ENCODE measurements at places on chromosomes 3 and 15.

GRCh38 chr15:54789376-54789775 lies 407.4 kb downstream of the RSL24D1 start:
- no peak for DNase-seq

GRCh38 chr3:156120528-156121251 lies at the start of gene KCNAB1:
KCNAB1 (plus strand) TSS chr3:156120578.
- no peak for DNase-seq

GRCh38 chr3:128621234-128621633 lies 29.4 kb downstream of the RPN1 start:
- no peak for DNase-seq

DNA sequence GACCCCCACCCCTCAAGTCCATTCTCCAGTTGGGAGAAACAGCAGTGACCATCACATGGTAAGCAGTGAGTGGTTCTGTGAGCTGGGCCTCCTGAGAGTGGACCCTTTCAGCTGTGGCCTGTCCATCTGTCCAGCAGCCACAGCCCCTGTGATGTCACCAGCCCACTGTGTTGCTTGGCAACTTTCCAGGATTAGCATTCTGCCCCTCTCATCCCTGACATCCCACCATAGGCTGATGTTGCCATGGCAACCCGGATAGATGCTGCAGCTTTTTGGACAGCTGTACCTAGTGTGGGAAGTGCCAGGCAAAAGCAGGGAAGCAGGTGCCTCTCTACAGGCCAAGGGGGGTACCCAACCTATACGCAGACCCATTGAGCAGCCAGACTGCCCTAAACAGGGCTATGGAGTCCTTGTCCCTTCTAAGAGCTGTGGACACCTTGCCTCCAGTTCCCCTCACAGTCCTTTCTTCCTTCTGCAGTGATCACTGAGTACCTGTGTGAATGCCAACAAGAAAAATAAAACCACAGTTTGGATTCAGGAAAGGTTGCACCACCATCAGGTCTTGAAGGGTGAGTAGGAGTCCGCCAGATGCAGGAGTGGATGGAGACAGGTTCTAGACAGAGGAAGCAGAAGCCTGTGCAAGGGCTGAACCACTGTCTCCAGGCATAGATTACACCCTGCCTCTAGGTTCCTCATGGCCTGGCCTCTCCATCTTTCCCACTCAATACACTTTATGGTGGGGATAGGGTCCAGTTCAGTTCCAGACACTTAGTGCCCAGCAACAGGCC lies at the start of gene DNAH1:
Gene DNAH1 (plus strand): TSS at position 343 of the 788 bp plus-strand sequence. CDS start 6,124 bp downstream, outside the sequence.
- no peak for DNase-seq

DNA sequence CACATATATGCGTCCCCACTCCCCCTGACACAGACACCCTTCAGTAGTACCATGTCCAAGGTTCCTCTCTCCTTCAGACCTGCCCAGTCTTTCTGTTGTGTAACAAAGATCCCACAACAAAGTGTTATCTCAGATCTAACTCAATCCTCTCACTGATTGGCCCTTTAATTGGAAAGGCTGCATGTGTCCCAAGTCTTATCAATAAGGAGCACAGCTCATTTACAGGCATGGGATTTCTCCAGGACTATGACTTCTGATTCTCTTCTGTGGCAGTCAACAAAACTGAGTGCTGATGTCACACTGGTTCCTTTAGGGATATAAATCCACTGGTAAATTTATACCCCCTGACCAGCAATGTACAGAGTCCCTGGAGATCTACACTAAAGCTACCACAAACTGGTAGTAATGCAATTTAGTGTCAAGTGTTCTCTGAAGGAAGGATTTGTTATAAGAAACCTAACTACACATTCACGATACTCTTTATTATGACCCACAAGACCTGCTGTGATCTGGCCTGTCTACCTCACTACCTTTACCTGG lies 28.1 kb downstream of the CLK3 start:
- DNase-seq: no peak

GRCh38 chr3:84820906-84821305 lies 137.9 kb upstream of the CADM2 start:
- DNase-seq: no peak

GRCh38 chr15:42108806-42109205 lies 14.4 kb upstream of the PLA2G4D start:
- no peak for DNase-seq

GRCh38 chr15:69066007-69066995 lies 51.8 kb downstream of the NOX5 start:
- DNase-seq: no peak

DNA sequence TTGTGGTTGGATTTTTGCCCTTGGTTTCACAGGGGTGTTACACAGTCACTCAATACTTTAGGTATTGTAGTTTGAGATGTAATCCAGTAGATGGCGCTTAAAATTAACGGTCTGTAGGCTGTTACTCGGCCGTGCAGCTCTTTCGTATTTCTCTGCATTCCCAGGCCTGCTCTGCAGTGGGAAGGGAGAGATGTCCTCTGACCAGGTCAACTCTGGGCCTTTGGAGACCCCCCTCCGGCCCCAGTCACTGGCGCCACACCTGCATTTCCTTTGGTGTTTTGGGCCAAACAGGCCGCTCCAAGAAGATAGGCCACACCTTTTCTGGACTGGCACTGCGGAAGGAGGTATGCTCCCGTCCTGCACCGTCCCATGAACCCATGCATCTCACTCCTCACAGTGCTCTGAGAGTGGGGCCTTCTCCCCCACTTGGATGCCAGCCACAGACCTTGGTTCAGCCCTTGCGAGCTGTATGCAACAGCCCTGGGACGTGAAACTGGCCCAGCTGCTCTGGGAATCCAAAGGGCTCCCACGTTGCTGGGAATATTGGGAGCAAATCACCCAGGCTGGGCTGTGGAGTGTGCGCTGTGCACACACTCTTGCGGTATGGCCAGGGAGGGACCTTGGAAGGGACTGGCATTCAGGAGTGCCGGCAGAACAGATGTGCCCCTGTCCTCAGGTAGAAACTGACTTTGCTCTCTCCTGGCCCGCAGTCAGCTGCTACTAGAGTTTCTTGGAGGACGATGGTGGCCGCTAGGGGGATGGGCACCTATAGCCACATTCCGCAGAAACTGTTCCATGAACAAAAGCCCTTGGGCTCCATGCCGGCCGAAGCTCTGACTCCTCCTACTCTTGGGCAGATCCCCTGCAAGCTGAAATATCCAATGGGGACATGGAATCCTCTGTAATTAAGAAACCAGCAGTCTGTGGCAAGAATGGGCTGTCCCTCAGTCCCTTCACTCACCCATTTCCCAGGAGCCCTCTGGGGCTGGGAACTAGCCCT lies 410.5 kb upstream of the CADM2 start:
- no peak for DNase-seq

GRCh38 chr3:13414040-13414729 lies 5.9 kb downstream of the NUP210 start:
- DNase-seq: peak; percentile 54

DNA sequence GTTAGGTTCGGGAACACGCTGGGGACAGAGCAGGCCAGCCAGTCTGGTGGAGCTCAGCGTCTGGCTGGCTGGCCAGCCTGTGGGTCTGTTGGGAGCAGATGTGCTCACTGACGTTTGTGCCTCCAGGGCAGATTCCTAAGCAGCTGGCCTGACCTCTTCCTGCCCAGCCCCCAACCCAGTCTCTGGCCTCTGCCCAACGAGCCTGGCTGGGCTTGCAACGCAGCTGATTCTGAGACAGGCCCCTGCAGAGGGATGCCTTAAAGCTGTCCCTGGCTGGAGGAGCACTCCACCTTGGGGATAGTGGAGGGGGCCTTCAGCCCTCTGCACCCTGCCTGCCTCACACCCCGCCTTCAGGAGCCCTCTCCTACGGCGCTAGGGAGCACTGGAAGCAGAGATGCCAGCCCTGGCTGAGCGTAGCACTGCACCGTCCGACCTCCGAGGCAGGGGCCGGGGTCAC lies 46.0 kb downstream of the KLF13 start:
- DNase-seq: no peak

DNA sequence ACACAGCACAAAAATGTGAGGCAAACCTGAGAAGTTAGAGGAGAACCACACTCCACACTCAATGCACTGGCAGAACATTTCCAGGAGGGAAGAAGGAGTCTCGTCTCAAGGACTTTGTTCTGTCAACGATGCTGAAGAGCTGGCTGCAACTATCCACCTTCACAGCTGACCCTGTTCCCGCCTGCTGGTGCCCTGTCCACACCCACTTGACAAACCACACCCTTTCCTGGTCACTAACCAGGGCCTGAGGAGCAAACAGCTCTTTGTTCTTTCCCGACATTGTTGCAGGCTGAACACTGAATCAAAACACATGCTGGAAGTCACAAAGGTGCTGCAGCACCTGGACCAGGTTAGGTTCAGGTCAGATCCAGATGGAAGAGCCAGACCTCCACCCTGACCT lies 92.6 kb upstream of the ARRDC4 start:
- no peak for DNase-seq

DNA sequence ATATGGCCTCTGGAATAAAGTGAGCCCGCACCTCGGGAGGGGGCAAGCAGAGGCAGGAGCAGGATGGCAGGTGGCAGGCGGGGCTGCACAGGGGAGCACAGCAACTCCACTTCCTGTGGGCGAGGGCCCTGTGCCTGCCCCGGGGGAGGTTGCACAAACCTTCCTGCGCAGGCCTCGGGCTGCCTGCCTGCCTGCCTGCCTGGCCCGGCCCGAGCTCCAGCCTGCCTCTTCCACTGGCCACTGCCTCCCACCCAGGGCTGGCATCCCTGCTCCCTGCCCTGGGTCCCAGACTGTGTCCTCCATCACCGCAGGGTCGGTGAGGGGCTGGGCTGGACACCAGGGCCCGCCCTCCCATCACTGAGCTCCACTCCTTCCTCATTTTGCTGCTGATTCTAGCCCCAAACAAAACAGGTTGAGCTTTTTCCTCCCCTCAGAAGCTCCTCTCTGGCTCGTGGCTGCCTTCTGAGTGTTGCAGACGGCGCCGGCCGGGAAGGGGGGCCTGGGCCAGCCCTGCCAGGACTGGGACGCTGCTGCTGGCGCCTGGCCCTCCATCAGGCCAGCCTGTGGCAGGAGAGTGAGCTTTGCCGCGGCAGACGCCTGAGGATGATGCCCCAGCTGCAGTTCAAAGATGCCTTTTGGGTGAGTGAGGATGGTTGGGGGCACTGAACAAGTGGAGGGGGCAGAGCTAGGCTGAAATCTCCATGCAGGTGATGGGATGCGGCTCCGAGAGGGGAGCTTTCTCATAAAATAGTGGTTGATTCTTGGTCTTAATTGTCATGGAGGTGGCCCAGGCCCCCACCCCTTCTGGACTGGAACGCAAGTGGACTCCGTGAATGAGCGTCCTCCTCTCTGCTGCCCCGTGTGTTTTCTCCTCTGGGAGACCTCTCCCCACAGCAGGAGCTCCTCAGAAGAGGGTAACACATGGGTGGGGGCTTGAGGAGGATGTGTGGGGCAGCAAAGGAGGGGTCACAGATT lies at the start of gene PSTPIP1:
Gene PSTPIP1 (plus strand): TSS at position 156 of the 975 bp plus-strand sequence. CDS start 448 bp downstream, at position 604.
- DNase-seq: peak; percentile 63

- DNase-seq: no peak
Measured at GRCh38 chr3:85591451-85591850, 632.7 kb downstream of the CADM2 start.

Measured in stimulated activated naive CD4-positive, alpha-beta T cell treated with Interleukin-2 at 50 U/mL for 16 hours (primary cell).